ENCODE measurements at places on chromosomes 3 and 15.

- peak; percentile 67 for DNase-seq
Measured at GRCh38 chr3:13141991-13142412, 68.8 kb upstream of the IQSEC1 start.

DNA sequence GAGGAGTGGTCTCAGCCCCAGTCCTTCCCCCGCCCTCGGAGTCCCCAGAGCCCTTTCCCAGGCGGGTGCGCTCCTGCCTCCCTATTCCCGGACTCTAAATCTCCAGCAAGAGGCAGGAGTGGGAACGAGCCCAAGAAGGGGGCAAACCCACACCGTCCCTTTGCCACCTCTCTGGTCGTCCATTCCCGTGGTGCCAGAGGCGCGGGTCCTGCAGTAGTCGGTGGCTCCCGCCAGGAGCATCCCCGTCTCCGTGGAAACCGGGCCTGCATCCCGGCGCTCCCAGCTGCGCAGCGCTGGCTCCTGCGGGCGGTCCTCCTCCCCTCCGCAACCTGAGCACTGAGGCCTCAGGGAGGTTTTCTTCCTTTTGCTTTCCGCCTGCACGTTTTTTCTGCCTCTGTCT lies 44.8 kb downstream of the LHFPL4 start:
- DNase-seq: no peak

DNA sequence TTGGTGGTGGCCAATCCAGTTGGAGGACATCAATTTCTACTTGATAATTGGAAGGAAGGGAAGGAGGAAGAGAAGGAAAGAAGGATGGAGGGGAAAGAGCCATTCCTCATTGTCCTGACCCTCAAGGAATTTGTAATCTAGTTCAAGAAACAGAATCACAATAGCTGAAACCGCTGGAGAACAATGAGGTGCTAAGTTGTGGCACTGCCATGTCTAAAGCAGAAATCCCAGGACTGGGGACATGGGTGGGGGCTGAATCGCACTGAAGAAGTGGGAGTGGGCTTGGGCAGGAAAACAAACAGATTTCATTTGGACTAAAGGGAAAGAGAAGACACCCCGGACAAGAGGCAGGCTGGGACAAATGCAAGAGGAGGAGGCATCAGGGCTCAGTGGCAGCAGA lies 183.6 kb downstream of the UACA start:
- DNase-seq: no peak

- DNase-seq: no peak
Measured at GRCh38 chr3:105866656-105867653, 1.9 kb downstream of the CBLB start.

- DNase-seq: no peak
Measured at GRCh38 chr3:61628636-61629035, 67.3 kb downstream of the PTPRG start.

DNA sequence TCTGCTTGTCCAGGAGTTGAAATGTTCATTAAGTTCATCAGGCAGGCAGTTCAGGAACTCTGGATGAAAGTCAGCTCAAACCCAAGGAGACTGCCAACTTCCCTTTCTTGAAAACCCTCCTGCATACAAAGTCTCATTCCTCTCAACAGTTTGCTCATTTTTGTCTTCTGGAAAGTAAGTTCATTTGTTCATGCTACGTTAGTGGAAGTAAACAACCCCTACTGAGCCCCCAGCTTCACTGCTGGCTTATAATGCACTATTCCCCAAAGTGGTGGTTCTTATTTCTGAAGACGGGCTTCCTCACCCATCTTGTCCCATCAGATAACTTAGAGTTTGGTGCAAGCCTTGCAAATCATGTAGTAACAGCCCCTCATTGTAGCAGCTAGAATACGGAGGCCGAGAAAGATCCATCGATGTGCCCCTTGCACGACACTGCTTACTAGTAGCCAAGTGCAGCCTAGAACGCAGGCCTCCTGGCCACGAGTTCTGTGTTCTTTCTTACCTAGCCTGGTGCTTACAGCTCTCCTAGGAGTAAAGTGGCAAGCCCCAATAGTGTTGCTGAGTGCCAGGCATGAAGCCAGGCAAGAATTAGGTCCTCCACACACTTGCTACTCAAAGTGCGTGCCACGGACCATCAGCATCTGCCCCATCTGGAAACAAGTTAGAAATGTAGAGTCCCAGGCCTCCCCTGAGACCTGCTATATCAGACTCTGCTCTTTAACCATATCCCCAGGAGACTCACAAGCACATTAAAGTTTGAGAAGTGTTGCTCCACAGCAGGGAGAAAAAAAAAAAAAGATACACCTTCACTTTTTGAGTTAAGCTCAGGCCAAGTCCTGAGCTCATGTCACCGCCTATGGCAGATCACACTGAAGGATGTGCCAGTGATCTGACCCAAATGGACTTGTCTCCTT lies 82.5 kb downstream of the RFTN1 start:
- no peak for DNase-seq

DNA sequence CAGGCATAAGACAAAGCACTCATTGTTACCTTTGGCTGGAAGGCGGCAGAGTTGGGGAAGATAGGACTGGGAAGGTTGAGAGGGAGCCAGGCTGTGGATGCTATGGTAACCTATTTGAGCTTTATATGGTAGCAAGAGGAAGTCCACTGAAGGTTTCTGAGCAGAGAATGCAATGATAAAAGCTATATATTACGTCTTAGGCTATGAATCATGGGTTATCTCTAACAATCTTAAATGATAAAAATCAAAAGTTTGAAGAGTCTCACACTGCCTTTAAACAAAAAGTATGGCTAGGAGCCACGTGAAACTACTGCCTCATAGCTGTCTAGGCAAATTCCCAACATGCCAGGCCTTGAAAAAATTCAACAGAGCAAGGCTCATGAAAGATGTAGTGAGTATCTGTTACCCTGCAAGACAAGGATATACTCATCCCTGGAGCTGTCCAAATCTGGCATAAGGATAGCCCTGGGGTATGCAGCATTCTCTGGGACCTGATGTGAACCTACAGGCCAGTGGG lies 4.1 kb downstream of the P3H2 start:
- peak; percentile 56 for DNase-seq

- no peak for DNase-seq
Measured at GRCh38 chr3:97131476-97131875, 317.1 kb downstream of the EPHA6 start.

GRCh38 chr3:170621256-170621655 lies 35.4 kb upstream of the SLC7A14 start:
- DNase-seq: no peak

DNA sequence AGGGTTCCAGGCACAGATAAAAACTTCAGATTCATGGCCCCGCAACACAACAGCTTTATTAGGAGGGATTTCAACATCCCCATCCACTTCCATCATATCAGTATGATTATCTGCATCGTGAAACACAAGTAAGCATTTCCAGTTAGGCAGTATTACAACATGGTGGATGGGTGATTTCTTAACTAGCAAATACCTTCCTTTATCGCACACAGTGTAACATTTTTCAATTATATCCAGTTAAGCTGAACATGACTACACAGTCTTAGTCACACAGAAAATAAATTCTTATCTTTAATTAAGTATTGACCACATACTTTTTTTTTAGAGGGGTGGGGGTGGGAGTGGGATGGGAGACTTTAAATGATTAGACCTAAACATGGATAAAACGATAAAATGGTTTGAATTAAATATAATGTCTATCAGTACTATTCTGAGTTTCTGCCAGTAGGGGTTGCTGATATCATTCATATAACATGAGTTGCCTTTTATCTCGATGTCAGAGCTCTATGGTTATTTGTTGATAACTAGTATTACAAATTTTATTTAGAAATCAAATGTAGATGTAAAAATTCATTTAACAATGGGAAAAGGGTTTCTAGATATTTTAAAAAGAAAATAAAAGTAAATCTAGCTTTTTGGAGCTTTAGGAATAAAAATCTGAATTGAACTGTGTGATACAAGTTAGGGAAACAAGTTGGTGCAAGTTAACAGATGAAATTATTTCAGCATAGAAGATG lies 146.6 kb downstream of the TBL1XR1 start:
- no peak for DNase-seq

GRCh38 chr15:58381697-58382096 lies 50.1 kb upstream of the LIPC start:
- DNase-seq: no peak

- DNase-seq: no peak
Measured at GRCh38 chr3:57967590-57967989, 40.6 kb upstream of the FLNB start.

GRCh38 chr3:187069857-187070516 lies 69.3 kb downstream of the RPL39L start:
- no peak for DNase-seq

DNA sequence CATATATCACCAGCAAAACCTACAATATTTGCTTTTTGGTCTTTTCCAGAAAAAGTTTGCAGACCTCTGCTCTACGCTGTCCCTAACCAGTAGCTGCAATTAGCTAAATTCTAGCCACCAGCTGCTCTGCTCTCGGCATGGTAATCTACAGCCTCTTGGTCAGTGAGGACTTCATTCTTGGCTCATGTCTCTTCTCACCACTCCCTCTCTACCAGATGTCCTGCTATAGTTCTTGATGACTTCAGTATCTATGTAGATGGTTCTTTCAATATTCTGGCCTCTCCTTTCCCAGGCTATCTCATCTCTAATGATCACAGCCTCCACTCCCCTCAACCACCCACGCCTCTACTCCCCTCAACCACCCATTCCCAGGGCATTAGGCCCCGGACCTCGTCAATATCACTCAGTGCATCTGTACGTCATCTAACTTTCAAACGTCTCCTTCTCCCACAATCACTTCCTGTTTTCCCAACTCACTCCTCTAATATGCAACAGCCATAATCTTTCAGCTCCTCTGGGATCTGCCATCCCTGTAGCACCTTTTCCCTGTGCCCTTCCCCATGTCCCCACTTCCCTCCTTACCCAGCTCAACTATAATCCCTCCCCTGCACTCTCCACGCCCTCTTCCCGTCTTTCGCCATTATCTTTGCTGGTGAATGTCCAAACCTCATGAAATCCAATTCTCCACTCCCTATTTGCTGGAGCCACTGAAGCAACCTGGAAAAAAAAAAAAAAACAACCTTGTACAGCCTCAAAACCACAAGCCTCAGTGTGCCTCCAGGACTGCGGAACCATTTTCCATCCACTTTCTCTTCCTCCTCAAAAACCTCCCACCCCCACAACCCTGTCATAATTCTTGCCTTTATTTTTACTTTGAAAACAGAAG lies 429.4 kb upstream of the PROK2 start:
- no peak for DNase-seq

DNA sequence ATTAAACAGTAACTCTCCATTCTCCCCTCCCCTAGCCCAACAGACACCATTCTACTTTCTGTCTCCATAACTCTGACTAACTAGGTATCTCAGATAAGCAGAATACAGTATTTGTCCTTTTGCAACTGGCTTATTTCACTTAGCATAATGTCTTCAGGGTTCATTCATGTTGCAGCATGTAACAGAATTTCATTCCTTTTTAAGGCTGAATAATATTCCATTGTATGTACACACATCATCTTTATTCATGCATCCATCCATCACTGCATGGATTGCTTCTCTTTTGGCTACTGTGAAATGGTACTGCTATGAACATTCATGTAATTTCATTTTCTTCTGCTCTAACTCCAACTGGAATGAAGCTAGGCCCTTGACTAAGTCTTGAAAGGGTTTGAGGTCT lies 2.0 kb upstream of the PTPN23 start:
- DNase-seq: no peak

- DNase-seq: no peak
Measured at GRCh38 chr3:164940745-164941144, 137.6 kb downstream of the SI start.

DNA sequence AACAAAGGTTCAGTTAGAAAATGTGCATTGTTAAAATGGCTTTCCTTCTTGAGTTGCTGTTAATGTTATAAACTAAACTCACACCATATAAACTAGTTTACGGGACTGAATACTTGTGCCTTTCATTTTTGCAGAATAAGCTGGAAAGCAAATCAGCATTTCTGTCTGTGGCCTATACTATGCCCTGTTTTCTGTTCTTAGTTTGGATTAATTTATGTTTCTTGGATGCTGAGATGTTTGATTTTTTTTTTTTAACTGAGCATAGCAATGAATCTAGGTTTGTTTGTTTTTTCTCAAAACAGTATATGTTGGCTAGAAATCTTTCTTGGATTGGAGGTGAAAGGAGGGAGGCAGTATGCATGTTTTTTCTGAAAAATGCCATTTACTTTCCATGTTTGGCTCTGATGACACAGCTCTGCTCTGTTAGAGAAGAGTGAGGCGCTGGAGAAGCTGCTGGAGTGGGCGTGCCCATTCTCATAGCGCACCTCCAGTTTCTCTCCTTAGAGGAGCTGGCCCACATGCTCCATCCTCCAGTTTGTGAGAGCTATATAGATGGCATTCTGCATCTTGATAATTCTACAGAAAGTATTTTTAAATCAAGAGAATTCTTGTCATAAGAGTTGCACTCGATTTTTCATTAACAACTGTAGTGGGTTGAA lies 423.6 kb upstream of the TPM1 start:
- DNase-seq: no peak

GRCh38 chr3:171508206-171508605 lies 48.0 kb upstream of the TNIK start:
- no peak for DNase-seq

GRCh38 chr15:44427756-44428724 lies 611 bp downstream of the CTDSPL2 start:
- DNase-seq: peak; percentile 53

- no peak for DNase-seq
Measured at GRCh38 chr15:101264911-101265641, 12.2 kb downstream of the SELENOS start.

DNA sequence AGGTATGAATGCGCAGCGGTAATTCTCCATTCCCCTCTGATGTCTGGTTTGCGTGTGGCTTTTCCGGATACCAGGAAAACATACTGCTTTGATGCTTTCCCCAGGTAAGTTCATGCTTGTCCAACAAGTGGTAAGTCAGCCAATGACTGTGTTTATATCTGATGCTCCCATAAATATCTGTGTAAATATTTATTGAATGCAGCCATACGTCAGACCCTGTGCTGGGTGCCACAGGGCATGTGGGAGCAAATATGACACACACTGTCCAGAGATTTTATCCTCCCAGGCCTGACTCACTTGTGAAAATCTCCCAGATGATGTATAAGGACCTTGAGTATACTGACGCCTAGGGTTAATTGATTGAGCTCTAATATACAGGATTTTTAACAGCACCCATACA lies 29.6 kb upstream of the CEMIP start:
- DNase-seq: no peak

Data from AG08396 (cell line).